Suprapubic skin (tissue), 4 donors: ENCODE measurements at places on chromosomes 3 and 15.

DNA sequence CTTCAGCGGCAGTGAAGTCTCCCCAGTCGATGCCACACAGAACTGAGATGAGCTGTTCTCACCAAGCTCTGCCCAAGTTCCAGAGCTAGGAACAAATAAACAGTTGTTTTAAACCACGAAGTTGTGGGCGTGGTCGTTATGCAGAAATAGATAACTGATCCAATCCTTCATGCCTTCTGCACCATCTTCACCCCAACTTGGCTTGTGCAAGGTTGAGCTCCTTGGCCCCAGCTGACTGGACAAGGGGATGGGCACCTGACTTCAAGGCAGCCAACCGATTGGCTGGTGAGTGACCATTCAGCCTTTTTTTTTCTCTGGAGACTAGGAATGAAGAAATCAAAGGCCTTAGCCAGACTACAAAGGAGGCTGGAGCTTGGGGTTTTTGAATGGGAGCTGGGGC is 23.9 kb downstream of the LINGO1 start:
- H3K27ac ChIP-seq: no peak overlapping the region
- H3K36me3 ChIP-seq: no peaks in the 10 kb centered on the region
- H3K27me3 ChIP-seq: peaks cover 10% of the 10 kb centered on the region
- H3K4me1 ChIP-seq: peaks cover 3% of the 10 kb centered on the region

DNA sequence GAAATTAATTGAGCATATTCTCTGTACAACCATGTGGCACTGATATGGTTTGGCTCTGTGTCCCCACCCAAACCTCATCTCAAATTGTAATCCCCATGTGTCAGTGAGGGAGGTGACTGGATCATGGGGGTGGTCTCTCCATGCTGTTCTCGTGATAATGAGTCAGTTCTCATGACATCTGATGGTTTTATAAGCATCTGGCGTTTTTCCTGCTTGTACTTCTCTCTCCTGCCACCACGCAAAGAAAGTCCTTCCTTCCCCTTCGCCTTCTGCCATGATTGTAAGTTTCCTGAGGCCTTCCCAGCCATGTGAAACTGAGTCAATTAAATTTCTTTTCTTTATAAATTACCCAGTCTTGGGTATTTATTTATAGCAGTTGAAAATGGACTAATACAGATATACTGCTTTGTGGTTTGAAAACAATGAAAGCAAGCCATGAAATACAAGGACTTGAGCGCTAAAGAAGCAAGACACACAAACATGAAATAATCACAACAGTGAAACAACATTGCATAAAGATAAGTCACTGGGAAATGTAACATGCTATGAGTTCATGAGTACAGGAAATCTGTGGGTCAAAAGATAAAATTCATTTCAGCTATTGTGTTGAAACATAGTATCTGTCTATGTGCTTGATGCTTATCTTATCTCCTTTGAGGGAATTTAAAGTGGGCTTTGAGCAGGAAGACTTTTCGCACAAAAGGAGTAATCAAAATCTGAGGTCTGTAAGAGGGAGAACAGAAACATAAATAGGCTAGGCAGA is 288.7 kb downstream of the GBE1 start:
- H3K27me3 ChIP-seq: no peaks in the 10 kb centered on the region
- no peak overlapping the region for H3K4me3 ChIP-seq
- DNase-seq: no peak
- no peaks in the 10 kb centered on the region for H3K4me1 ChIP-seq

- peak overlapping the region; percentile 63 for H3K27ac ChIP-seq
- H3K4me1 ChIP-seq: peaks cover 58% of the 10 kb centered on the region
- no peaks in the 10 kb centered on the region for H3K27me3 ChIP-seq
- DNase-seq: peak; percentile 83
- no peaks in the 10 kb centered on the region for H3K36me3 ChIP-seq
Observed at GRCh38 chr3:14248849-14249523, 70.4 kb downstream of the LSM3 start.

- no peak overlapping the region for H3K4me3 ChIP-seq
- no peak overlapping the region for H3K27ac ChIP-seq
- no peaks in the 10 kb centered on the region for H3K27me3 ChIP-seq
Observed at GRCh38 chr15:38176155-38176554, 76.5 kb upstream of the SPRED1 start.

GRCh38 chr15:100002787-100003536 is 269.7 kb upstream of the LYSMD4 start:
- H3K27ac ChIP-seq: no peak overlapping the region
- DNase-seq: no peak
- H3K4me3 ChIP-seq: no peak overlapping the region
- peaks cover 5% of the 10 kb centered on the region for H3K4me1 ChIP-seq
- no peaks in the 10 kb centered on the region for H3K27me3 ChIP-seq

DNA sequence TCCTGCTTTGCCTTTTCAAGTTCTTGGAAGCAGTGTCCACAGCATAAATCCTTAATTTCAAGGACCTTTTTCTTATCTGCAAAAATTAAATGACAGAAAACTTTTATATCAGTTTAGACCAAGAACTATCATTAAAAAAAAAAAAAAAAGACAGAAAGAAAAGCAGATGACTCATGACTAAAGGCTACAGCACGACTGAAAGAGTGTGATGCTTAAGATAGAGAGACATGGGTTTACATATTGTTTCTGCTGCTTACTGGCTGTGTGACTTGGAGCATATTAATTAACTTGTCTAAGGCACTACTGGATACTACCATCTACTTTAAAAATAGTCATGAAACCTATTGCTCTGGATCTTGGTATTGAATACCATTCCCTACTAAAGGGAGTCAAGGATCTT is 62.3 kb downstream of the CEP152 start:
- no peak for DNase-seq
- no peak overlapping the region for H3K4me3 ChIP-seq
- peaks cover 14% of the 10 kb centered on the region for H3K36me3 ChIP-seq
- no peaks in the 10 kb centered on the region for H3K4me1 ChIP-seq
- no peak overlapping the region for H3K27ac ChIP-seq

DNA sequence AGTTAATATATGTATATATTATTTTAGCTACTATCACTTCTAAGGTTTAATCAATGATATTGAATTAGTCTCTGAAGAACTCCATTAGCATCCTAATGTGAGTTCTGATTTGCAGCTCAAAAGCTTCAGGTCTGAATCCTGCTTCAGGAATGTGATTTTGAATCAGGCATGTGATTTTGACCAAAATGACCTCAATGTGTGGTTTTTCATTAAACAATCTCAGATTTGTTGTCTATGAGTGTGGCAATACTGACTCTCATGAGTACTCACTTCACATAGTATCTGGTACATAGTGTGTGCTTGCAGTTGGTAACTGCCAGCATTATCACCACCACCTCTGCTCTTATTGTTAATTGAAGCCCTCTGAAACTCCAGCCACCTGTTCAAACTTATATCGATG is 251.0 kb downstream of the KCNH8 start:
- H3K36me3 ChIP-seq: no peaks in the 10 kb centered on the region
- H3K27me3 ChIP-seq: no peaks in the 10 kb centered on the region
- no peaks in the 10 kb centered on the region for H3K4me1 ChIP-seq
- no peak overlapping the region for H3K27ac ChIP-seq

GRCh38 chr3:134601539-134602439 is 49.0 kb downstream of the KY start:
- H3K4me1 ChIP-seq: peaks cover 5% of the 10 kb centered on the region
- no peak overlapping the region for H3K27ac ChIP-seq
- DNase-seq: no peak

- DNase-seq: no peak
- no peak overlapping the region for H3K27ac ChIP-seq
- no peak overlapping the region for H3K4me3 ChIP-seq
- H3K36me3 ChIP-seq: peaks cover 13% of the 10 kb centered on the region
Observed at GRCh38 chr15:67161881-67162280, 92.6 kb downstream of the AAGAB start.

DNA sequence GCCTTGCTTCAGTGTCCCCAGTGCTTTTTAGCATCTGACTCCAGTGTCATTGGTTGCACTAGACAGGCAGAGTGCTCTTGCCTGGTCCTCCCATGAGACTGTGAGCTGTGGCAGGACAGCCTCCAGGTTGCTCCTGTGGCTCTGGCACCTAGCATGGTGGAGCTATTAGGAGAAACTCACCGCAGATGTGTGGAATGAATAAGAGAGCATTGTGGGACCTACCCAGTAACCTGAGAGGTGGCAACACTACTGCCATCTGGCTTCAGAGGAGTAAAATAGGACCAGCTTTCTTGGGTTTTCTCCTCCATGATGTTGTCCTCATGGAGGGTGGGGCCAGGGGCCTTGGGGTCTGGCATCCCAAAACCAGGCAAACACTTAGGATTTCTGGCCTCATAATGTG is 183.6 kb downstream of the EPHB1 start:
- H3K4me1 ChIP-seq: no peaks in the 10 kb centered on the region
- H3K27ac ChIP-seq: no peak overlapping the region
- no peak for DNase-seq
- H3K36me3 ChIP-seq: no peaks in the 10 kb centered on the region
- H3K4me3 ChIP-seq: no peak overlapping the region

DNA sequence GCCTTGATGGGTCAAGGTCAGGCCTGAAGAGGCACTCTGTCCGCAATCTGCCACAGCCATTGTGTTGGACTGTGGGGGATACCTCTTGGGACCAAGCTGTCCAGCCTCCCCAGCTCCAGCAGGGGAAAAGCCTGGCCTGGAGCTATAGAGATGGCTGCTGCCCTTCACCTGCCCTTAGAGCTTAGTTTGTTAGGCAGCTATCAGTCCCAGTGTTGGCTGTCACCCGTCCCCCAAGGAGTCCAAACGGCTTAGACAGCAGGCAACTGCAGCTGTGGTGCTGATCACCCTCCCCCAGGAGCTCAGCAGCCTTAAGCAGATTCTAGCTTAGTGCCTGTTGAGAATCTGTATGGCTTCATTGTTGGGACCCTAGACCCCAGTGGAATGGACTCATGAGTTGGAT is 180.3 kb downstream of the MYRIP start:
- DNase-seq: no peak
- no peaks in the 10 kb centered on the region for H3K4me1 ChIP-seq
- H3K36me3 ChIP-seq: no peaks in the 10 kb centered on the region
- H3K27me3 ChIP-seq: no peaks in the 10 kb centered on the region

- peaks cover 5% of the 10 kb centered on the region for H3K27me3 ChIP-seq
- no peak overlapping the region for H3K27ac ChIP-seq
- no peaks in the 10 kb centered on the region for H3K36me3 ChIP-seq
- no peaks in the 10 kb centered on the region for H3K4me1 ChIP-seq
- no peak for DNase-seq
Observed at GRCh38 chr15:95624616-95625361, 705.7 kb upstream of the NR2F2 start.

DNA sequence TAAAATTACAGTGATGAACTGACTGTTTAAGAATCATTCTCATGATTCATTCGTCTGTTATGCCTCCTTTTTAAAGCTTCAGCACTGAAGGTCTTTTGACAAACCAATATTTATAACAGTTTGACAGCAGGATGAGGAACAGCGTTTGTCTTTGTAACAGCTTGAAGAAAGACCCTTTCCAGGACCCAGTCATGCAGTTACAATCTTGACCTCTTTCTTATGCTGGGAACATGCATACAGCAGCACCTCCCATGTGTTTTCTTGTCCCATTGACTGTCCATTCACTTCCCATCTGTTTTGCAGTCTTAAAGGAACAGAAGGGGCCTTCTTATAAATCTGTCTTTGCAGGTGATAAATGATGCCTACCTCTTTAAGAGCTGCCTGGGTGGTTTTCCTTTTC is 87.2 kb downstream of the OPA1 start:
- H3K27me3 ChIP-seq: no peaks in the 10 kb centered on the region
- DNase-seq: no peak
- H3K27ac ChIP-seq: no peak overlapping the region

DNA sequence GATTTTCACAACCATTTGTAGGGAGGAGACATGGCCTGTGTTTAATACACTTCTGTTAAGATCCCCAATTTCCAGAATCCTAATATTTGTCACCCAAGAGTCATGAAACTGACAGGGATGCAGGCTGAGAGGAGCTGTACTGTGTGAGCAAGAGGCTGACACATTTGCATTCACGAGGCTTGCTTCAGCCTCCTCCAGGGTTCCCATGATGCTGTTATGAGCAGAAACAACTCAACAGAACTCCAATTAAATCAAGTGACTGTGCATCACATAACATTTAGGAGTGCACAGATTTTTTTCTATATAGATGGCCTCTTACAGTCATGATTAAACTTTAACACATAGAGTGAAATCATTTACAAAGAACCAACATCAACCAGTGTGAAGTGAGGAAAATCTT is 292.3 kb upstream of the STT3B start:
- peaks cover 12% of the 10 kb centered on the region for H3K4me1 ChIP-seq
- no peak overlapping the region for H3K27ac ChIP-seq
- no peaks in the 10 kb centered on the region for H3K27me3 ChIP-seq
- H3K4me3 ChIP-seq: no peak overlapping the region

- no peaks in the 10 kb centered on the region for H3K27me3 ChIP-seq
- no peak for DNase-seq
- H3K4me3 ChIP-seq: no peak overlapping the region
- no peaks in the 10 kb centered on the region for H3K36me3 ChIP-seq
- peaks cover 10% of the 10 kb centered on the region for H3K4me1 ChIP-seq
- H3K27ac ChIP-seq: no peak overlapping the region
Observed at GRCh38 chr3:46092702-46093080, 65.4 kb upstream of the XCR1 start.

- peak overlapping the region; percentile 68 for H3K4me3 ChIP-seq
- DNase-seq: peak; percentile 62
- no peaks in the 10 kb centered on the region for H3K36me3 ChIP-seq
- H3K27ac ChIP-seq: peak overlapping the region; percentile 72
- peaks cover 62% of the 10 kb centered on the region for H3K4me1 ChIP-seq
- H3K27me3 ChIP-seq: peaks cover 100% of the 10 kb centered on the region
Observed at GRCh38 chr3:128486681-128487537, 6.1 kb downstream of the GATA2 start.

DNA sequence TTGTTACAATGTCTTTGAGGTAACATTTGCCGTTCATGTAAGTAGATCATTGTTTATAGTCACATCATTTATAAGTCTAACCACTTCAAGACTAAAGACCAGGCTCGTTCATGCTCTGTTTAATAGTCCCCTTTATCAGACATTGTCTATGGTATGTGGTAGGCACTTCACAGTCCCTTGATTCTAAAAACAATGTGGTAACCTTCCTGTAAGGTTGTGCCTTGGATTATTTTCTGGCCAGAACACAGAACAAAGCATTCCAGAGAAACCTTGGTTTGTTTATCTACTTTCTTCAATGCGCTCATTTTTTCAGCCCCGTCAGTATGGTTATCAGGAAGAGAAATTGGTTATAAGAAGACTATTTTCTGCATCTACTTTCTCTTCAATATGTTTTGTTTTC is 16.3 kb upstream of the ST3GAL6 start:
- H3K4me1 ChIP-seq: peaks cover 4% of the 10 kb centered on the region
- DNase-seq: no peak
- H3K4me3 ChIP-seq: no peak overlapping the region
- no peaks in the 10 kb centered on the region for H3K36me3 ChIP-seq
- no peak overlapping the region for H3K27ac ChIP-seq

DNA sequence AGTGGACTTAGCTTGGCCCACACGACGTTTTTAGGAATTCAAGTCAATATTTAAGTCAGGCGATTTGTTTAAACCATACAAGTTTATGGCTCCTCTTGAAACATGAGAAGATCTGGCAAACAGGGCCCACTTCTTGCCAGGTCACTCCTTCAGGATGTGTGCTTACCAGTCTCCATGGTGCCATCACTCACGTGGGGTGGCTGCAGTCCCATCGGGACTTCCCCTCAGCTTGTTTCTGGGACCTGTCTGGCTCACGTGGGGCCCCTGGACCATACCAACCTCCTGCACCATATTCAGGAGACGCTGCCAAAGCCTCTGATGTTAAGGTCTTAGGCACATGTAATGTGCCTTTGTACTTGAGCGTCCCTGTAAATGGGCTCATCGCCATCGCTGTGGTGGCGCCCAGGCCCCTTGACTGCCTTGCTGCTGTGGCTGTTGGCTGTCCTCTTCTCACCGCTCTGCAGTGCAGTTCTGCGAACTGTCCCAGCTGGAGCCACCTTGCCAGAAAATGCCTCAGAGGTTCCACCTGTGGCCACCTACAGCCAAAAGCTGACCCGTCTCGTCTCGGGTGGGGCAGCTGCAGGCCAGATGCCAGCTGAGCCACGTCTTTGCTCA is 8.9 kb downstream of the MCM2 start:
- no peaks in the 10 kb centered on the region for H3K27me3 ChIP-seq
- H3K4me1 ChIP-seq: no peaks in the 10 kb centered on the region
- H3K4me3 ChIP-seq: no peak overlapping the region
- no peak for DNase-seq
